ENCODE measurements at places on chromosomes 13 and 19.

GRCh38 chr13:30845297-30846214 lies 60.5 kb upstream of the MEDAG start:
- no peak for DNase-seq

DNA sequence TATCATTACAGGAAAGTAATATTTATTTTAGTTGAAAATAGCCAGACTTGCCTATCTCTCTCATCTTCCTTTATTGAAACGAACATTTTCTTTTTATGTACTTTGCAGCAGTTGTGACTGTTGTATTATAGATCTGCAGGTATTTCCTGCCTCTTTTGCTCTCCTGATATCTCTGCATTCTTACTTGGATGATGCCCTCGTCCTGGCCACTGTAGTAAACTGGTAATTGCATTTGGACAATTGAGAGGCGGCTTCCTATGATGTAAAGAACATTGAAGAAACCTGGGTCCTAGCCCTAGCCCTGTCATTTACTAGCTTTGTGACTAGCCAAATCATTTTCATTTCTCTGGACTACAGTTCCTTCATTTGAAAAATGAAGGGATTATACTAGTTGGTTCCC lies 6.4 kb downstream of the ARHGAP35 start:
- no peak for DNase-seq

DNA sequence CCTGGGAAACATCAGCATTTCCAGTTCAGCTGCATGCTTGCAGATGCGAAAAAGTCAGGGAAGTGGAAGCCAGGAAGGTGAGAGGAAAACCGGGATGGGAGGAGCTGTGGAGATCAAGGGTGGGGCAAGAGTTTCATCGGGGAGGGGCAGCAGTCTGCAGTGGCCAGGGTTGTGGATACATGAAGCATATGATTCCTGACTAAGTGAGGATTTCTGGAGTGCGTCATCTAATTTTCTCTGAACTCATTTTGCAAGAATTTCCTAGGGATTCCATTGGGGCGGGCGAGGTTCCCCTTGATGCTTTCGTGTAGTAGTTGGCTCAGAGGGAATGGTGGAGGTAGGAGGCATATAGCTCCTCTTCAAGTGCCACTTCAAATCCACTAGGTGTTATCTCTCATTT lies 344.1 kb upstream of the TMTC4 start:
- DNase-seq = no peak

DNA sequence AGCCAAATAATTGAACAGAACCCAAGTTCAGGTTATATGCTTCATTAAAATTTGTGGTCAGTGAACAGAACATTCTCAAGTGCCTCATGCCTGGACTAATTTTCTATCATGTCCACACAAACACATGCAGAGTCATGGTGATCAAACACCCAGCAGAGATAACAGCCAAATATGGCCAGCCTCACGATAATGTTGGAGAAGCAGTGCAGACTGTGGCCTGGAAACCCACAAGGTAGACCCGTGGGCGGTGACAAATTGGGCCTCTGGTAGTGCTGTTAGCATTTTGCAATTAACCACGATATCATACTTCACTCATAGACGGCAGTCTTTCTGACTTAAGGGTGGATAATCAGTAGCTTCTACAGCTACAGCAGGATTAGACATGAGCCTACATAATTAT lies 35.0 kb upstream of the VWA8 start:
- DNase-seq = no peak

GRCh38 chr13:111184458-111185401 lies 69.6 kb downstream of the ARHGEF7 start:
- no peak for DNase-seq

DNA sequence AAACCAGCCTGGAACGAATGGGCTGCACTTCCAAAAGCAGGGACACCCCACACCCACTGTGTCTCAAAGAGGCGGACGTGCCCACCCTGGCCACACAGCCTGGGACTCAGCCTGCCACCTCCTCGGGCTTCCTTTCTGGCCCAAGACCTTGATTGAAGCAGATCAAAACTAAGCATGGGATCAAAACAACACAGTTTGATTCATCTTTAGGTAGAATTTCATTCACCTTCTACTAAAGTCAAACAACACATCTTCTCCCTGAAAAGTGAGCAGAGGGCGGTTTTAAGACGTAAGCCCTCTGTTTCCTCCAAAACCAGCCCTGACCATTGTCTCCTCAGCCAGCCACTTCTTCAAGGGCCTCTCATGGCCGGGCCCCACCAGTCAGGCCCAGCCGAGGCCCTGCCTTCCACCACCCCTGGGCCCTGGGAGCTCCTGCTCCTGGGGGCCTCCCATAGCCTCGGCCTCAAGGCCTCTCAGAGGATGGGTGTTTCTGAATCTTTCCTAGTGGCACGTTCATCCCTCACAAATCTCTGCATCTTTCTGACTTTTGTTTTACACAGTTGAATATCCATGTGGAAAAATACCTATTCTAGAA lies 6.3 kb upstream of the F10 start:
- no peak for DNase-seq

DNA sequence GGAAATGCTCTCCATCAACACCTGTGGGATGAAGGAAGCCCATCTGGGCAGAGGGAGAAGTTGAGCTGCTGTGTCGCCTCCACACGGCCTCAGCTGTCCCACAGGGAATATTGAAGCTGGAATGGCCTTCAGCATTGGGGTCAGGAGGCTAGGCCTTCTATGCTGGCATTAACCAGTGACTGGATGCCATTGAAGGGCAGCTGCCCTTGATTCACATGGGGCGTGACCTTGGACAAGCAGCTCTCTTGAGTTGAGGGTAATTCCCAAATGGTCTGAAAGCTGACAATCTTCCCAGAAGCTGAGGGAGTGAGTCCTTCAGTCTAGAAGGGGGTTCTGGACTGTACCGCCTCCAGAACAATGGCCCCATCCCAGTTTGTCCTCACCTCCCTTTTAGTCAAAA lies 6.7 kb downstream of the BCL3 start:
- no peak for DNase-seq

GRCh38 chr19:6672693-6673290 lies 2.8 kb upstream of the TNFSF14 start:
- DNase-seq = no peak

- DNase-seq = no peak
Measured at GRCh38 chr19:49749055-49749716, 13.9 kb downstream of the TSKS start.
